ENCODE measurements at places on chromosomes 6 and 20.

DNA sequence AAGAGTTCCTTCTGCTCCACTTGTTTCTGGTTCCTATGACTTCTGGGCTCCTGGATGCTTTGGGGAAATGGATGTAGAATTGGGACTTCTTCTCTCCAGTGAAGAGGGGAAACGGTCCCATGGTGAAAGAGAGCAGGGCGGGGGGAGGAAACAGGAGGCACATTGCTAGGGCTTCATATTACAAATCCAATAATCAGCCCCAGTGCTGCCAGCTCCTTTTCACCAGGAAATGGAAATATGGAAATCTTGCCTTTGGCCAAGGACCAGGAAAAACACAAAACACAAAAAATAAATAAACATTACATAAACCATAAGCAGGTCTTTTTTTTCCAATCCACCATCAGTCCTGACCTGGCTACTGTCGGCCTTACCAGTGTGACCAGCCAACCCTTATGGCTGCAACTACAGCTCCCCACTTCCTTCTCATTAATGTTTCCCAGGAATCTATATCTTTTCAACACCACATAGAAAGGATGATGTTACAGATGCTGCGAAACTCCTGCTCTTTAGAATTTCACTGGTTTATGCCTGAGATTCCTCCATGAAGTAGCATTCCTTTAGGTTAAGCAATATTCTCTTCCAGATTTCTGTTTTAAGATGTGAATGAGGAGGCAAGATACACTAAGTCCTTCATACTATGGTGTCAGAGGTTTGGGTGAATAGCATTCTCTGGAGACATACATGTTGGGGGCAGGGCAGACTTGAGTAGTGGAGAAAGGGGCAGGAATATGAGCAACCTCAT, 2.0 kb downstream of the PI3 start:
- DNase-seq = no peak

- no peak for DNase-seq
Measured at GRCh38 chr20:54429364-54429763, 46.0 kb upstream of the DOK5 start.

GRCh38 chr20:46764068-46764467, 54.6 kb downstream of the SLC2A10 start:
- DNase-seq = no peak

GRCh38 chr6:79868098-79868722, 79.1 kb downstream of the ELOVL4 start:
- peak; percentile 66 for DNase-seq

- no peak for DNase-seq
Measured at GRCh38 chr6:73050706-73051105, 174.6 kb downstream of the KHDC1L start.
